ENCODE measurements at places on chromosomes 6 and 20.

DNA sequence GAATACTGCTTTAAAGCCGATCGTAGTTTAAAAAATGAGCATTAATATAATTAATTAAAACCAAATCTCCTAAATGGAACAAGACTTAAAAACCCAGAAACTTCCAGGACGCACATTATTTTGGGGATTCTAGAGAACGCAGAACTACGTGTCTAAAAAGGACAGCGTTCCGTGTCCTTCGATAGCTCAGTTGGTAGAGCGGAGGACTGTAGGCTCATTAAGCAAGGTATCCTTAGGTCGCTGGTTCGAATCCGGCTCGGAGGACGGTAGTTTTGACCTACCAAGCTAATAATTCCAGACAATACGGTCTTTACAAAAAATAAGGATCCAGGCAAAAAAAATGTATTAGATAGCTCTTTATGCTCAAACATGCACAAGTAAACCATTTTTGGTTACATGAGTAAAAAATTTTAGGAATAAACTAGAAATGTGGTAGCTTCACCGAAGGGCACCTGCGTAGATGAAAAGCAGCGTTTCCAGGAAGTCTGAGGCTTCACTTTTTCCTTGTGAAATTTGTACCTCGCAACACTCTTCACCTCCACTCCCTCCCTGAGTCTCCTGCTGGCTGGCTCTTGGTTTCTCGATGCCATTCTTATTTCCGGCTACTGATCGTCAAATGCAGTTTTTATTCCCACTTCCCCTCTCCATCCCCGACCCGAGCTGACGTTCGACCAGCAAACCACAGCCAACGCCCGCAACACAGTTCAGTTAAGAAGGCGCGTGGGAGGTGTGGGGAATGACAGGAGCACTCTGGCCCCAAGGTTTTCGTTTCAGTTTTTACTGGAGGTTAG lies 19.6 kb upstream of the ABT1 start:
- peak; percentile 22 for DNase-seq

DNA sequence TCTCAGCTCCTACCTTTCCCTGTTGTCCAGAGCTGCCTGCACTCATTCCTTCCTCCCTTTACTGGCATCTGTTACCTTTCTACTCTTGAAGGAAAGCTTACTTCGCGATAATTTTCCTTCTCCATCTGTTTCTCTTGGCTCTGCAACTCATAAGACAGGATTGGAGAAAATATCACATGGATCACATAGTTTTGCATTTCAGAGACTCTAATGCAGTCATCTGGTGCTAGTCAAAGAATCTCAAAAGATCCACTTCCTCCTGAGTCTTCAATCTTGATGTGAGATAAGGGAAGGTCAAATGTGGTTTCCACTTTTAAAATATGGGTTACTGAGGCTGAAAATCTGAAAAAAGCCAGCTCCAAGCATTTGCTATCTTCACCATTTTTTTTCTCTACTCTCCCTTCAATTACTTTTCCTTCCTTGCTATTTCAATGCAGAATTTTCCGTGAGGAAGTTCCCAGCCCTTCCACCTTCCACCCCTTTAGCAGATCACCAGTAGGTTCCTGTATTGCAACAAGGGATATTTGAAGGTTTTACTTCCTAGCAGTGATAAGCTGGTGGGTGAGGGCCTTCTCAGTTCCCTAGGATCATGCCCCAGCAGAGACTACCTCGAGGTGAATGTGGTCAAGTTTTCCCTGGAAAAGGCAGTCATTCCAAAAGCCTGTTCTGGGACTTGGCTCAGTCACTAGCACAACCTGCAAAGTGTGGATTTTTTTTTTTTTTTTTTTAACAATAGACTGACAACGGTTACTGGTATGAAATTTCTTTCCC lies 62.8 kb upstream of the LRRC1 start:
- DNase-seq: no peak

DNA sequence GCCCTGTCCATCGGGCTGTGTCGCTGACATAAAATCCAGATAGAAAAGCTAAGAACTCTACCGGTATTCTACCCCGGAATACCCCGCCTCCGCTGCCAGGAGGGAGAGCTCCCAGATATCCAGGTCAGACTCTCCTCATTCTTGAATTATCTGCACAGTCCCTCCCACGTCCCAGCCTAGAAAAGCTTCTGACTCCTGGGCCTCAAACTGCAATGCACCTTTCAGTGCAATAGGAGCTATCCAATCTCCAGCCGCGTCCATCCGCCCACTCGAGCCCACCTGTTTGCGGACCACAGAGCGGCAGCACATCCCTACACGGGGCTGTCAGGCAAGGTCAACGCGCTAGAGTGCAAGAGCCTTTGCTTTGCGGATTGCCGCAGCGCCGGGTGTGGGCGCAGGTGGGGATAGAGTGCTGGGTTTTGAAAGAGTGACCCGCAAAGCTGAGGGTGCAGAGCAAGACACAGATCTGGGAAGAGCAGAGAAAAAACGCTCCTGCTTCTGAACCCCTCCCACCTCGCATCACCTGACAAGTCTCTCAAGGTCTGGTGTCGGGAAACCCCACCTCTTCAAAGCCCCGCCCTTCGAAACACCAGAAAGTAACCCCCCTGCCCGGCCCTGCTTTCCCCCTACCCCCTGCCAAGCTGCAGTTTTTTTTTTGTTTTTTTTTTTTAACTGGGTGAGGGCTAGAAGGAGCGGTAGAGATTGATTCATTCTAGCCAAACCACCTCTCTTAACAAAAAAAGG lies 1.3 kb downstream of the TAPBP start:
- no peak for DNase-seq

- DNase-seq: no peak
Measured at GRCh38 chr6:25692472-25692871, 40.5 kb downstream of the SCGN start.

DNA sequence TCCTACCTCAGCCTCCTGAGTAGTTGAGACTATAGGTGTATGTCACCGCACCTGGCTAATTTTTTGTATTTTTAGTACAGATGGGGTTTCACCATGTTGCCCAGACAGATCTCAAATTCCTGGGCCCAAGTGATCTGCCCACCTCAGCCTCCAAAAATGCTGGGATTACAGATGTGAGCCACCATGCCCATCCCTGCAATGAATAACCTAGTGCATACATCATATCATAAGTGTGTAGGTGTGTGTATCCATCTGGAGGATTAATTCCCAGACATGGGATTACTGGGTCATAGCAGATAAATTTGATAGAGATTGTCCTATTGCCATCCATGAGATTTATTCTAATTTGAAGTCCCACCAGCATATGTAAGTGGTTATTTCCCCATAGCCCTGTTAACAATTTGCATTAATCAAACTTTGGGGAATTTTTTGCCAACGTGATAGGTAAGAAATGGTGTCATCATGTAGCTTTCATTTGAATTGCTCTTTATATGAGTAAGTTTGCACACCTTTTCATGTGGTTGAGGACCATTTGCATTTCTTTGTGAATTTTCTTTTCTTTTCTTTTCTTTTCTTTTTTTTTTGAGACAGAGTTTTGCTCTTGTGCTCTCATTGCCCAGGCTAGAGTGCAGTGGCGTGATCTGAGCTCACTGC lies 29.9 kb upstream of the BACH2 start:
- DNase-seq: no peak

DNA sequence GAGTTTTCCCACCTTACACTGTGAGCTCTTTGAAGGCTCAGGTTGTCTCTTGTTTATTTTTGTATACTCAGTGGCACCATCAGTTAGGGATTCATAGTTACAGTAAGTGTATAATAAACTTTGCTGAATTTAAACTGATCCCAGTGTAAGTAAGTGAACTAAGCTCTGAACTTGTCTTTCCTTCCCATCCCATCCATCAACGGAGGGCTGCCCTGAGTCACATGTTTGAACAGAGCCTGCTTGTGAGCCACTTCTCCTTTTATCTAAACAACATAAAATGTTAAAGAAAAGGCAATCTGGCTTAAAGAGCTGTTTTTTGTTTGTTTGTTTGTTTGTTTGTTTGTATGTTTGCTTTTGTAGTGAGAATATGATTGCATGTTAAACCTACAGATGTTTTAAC lies 185.7 kb upstream of the MARCKS start:
- no peak for DNase-seq

DNA sequence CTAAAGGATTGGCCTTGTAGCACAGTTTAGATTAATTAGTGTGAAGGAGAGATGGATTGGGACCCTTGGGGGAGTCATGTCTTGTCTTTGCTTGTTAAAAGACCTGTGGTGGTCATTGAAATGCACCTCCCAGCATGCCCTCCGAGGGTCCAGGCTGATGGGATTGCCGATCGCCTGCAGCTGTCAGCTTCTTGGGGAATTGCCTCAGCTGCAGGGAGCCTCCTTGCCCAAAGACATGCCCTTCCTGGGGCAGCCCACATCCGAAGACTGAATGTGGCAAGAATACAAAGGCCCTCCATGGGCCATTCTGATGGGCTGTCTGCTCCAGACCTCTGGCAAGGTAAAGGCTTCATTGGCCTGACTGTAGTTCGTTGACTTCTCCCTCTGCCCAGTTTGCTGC lies 150.7 kb downstream of the FARS2 start:
- no peak for DNase-seq

DNA sequence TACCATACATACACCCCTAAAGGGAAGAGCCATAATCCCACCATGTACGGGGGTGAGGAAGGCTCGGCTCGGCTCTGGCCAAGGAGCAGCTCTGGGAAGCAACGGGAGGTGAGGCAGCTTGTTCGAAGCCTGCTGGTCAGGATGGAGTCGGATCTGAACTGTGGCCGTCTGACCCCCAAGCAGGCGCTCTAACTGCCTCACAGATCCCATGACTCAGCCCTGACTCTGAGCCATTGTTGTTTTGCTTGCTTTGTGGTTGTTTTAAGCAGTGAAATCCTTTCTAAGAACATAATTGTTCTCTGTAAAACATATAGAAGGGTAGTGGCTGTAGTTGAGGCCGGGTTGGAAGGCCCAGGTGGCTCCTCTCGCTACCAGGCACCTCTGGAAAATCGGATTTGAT lies 10.9 kb downstream of the C6orf132 start:
- DNase-seq: no peak

GRCh38 chr20:59429396-59429795 lies 129.0 kb downstream of the EDN3 start:
- DNase-seq: no peak

- DNase-seq: no peak
Measured at GRCh38 chr6:110250838-110251237, 70.6 kb downstream of the CDC40 start.

DNA sequence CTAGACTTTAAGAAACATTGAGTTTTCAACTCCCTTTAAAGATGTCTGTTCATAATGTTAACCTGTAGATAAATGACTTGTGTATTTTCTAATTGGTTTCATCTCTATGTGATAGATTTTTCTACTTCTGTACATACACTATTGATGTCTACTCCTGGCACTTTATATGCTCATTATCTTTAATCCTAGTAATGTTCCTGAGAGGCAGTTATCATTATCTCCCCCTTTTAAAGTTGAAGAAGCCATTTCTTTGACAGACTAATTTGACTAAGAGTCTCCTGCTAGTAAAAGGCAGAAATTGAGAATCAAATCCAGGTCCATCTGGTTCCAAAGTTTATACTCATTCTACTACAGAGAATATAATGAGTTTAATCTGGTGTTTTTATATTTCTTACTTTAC lies 137.2 kb upstream of the SAMD5 start:
- DNase-seq: no peak

GRCh38 chr6:113457198-113457597 lies 399.9 kb upstream of the MARCKS start:
- DNase-seq: no peak

- no peak for DNase-seq
Measured at GRCh38 chr20:38514185-38514584, 41.5 kb downstream of the RALGAPB start.

DNA sequence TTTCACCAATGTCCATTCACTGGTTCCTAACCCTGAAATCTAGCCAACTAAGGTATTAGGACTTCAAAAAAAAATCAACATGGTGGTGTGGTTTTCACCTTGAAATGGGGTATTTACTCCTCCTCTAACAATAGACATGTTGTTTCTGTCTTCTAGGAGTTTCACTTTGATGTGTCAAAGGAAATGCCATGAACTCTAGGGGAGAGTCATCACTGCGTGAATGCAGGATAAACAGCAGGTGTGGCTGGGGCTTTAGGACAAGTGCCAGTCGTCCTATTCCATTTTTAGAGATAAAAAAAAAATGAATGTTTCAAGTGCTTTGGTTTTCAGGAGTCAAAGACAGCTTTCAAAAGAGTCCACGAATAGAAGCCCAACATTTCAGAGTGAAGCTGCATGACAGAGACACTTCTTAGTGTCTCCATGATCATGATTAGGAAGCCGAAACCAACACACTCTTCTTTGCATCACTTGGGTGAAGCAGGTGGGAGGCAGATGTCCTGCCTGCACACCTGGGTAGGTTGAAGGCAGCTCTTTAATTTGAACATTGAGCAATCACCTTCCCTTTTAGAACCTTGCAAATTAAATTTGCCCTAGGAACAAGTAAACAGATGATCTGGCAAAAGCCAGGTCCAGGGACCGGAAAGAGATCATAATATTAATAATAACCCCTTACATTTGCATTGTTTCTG lies 328.5 kb upstream of the PRDM1 start:
- no peak for DNase-seq

GRCh38 chr20:34220561-34220960 lies 20.7 kb upstream of the ASIP start:
- no peak for DNase-seq

GRCh38 chr6:93226822-93227221 lies 192.5 kb downstream of the EPHA7 start:
- no peak for DNase-seq

DNA sequence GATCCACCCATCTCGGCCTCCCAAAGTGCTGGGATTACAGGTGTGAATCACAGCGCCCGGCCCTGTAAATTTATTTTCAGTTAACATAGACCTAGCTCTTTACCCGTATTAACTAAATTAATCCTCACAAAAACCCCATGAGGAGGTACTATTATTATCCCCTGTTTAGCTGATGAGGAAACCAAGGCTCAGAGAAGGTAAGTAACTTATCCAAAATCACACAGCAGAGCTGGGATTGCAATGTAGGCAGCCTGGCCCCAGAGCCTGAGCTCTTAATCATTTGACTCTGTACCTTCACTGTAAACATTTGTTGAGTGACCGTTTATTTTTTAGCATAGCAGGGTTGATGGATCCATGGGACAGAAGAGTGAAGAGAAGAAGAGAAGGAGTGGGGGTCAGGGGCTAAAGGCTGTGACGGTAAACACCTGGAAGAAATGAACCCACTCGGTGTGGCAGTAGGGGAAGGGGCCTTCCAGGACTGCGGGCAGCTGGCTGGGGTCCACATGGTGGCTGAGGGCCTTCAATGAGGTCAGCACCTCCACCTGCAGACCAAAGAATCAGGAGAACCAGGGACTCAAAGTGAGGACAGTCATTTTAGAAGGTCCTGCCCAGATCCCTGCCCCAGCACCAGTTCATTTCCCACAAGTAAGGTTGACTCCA lies 35.2 kb downstream of the KIAA1755 start:
- DNase-seq: no peak

DNA sequence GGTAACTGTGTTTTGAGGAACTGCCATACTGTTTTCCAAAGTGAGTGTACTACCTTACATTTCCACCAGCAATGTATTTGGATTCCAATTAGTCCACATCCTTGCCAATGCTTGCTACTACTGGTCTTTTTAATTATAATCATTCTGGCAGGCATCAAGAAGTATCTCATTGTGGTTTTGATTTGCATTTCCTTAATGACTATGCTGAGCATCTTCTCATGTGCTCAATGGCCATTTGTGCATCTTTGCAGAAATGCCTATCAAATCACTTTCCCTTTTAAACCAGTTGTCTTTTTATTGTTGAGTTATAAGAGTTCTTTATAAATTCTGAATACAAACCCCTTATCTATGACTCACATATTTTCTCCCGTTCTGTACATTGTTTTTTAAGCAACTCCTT lies 75.9 kb downstream of the ATG5 start:
- no peak for DNase-seq

GRCh38 chr6:18147160-18147559 lies 7.7 kb downstream of the TPMT start:
- DNase-seq: no peak

Measured in NCI-H446 (cell line).